ENCODE measurements at places on chromosomes 7 and 10.
A peak's percentile ranks its signal among the peaks of the same experiment; 100 is the strongest.

GRCh38 chr7:144391823-144392255 is 11.7 kb downstream of the NOBOX start:
- DNase-seq: peak; percentile 84

DNA sequence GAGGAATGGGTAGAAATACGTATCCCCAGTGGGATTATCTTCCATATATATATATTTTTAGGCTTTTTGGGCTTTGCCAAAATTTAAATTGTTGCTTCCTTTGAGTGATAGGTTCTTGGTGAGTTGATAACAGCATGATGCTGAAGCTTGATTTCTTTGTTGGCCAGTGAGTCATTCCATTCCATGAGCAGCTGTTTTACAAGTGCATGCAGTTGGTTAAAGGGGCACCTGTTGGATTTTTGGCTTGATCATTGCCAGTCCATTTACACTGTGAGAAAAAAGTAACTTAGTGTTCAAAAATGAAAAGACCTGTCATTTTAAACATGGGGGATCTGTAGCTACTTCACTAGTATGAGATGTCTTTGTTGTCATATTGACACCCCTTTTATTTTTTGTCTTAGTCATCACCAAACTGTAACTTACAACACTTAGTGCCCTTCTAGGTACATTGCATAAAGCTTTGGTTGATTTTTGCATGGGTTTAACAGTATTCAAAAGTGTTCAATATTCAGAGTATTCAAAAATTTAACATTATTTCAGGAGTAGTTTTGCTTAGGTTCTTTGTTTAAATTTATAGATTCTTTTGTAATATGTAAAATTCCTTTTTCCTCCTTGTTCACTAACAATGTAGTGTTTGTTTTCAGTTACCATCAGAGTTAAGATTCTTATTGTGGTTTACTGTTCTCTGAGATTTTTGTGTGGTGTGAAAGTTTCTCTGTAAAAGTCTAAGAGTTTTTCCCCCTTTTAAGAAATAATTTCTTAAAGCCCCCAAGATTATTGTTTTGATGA is 8.8 kb downstream of the AKAP9 start:
- DNase-seq: peak; percentile 61

DNA sequence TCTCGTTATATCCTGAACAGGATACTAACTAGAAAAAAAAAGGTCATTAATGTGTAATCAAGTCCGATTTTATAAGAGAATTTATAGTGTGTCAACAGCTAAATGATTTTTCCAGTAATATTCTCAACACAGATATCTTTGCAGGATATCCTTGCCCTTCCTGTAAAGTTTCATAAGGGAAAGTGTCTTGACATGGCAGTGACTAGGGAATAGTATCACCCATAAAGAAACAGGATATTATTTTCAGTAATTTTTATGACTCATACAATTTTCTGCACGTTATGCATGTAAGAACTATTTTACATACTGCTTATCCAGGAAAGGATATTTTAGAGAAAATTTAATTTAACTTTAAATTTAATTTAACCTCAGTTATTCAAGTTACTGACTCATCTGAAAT is 19.5 kb upstream of the PNLIP start:
- DNase-seq: no peak

DNA sequence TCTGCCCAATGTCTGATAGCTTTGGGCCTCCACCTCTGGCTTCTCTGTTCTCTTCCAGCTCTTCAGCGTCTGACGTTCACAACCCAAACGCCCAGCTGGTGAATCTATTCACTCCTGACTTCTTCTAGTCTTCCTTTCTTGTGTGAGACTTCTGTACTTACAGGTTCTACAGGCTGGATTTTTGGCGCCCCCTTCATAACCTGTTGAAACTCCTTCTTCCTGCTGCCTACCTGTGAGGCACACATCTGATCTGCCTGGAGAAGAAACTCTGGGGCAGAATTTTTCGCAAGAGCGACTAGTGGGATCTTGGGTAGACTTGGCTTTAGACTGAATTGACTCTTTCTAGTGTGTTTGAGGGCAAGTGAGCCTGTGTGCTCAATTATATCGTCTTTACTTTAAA is 249.3 kb downstream of the REEP3 start:
- no peak for DNase-seq

- DNase-seq: no peak
Observed at GRCh38 chr7:127782075-127782474, 130.1 kb downstream of the SND1 start.

DNA sequence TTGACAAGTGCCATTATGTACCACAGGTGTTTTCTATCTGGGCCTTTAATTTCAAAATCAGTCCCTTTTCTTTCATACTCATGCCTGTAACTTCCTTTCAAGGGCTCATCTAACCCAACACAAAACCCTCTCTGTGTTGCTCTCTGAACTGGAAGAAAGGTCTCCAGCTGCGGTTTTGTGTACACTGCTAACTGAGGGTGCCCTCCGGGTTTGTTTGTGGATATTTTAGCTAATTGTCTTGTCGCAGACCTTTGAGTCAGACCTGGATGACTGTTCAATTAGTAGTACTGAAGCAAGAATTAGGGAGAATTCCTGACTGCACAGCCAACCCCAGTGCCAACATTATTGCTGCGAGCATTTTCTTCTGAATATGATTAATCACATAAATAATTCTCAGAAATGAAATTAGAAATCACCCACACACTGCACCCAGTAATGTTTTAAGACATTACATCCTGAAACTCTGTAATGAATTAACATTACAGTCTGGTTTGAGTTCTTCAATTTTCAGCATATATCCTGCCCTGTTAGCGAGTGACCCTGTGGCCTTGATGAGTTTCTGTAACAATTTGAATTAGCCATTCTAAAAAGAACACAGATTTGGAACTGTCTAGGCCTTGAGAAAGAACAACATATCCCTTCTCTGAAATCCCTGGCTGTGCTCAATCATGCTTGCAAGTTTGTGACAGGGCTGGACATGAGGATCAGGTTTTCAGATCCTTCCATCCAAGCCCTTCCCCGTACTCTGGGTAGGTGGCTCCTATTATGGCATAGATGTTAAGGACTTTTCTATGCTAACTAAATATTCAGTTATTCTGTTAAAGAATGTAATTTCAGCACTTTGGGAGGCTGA is 460.1 kb downstream of the PLXDC2 start:
- no peak for DNase-seq

DNA sequence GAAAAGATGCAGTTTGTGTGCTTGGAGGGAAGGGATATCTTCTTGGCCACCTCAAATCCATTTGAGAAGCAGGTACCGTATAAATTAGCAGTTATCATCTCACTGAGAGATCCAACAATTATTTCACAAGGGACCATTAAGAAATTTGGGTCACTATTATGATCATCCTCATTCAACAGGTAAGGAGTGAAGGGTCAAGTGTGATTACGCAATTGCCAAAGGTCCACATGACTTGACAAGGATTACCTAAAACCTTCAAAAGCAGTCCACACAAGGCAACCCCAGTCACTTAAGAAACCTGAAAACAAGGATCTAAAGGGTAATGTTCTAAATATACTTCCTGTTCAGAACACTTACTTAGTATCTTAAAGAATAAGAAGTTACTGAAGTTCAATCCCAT is 27.4 kb downstream of the CCDC6 start:
- no peak for DNase-seq

- DNase-seq: no peak
Observed at GRCh38 chr10:92274071-92274470, 16.8 kb downstream of the CPEB3 start.

- peak; percentile 88 for DNase-seq
Observed at GRCh38 chr7:29035044-29035740, 77.1 kb upstream of the TRIL start.

DNA sequence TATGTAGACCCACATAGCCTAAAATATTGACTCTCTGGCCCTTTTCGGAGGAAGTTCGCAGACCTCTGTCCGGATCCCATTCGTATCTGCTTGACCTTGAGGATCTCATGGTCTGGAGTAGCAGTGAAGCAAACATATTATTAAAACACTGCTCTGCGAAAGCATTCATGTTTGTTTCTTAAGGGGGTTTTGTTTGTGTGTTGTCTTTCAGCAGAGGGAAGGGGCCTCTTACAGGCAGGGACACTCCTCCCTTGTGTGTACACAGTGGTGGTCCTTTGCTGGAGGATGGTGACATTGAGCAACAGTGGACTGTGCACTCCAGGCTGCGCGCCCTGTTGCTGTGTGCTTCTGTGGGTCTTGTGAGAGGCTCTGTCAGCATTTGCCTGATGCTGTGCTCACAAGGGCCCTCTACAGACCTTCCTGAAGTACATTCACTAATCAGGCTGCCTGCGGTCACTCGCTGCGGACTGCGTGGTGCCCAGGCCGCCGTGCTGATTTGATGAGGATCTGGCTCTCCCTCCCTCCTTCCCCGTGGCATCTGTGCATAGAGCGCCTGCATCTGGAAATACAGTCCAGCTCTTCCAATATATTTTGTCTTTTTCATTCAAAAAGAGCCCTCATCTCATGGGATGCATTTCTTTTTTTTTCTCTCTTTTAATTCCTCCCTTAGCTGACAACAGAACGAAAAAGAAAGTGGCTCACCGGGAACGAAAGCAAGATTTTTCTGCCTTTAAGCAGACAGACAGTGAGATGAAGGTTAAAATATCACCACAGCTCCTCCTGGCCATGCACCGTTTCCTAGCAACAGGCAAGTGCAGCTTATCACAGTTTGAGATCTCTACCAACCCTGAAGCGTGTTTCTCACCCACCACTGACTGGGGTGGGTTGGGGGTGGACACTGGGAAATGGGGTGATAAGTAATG is 135.8 kb downstream of the CNNM2 start:
- peak; percentile 30 for DNase-seq

DNA sequence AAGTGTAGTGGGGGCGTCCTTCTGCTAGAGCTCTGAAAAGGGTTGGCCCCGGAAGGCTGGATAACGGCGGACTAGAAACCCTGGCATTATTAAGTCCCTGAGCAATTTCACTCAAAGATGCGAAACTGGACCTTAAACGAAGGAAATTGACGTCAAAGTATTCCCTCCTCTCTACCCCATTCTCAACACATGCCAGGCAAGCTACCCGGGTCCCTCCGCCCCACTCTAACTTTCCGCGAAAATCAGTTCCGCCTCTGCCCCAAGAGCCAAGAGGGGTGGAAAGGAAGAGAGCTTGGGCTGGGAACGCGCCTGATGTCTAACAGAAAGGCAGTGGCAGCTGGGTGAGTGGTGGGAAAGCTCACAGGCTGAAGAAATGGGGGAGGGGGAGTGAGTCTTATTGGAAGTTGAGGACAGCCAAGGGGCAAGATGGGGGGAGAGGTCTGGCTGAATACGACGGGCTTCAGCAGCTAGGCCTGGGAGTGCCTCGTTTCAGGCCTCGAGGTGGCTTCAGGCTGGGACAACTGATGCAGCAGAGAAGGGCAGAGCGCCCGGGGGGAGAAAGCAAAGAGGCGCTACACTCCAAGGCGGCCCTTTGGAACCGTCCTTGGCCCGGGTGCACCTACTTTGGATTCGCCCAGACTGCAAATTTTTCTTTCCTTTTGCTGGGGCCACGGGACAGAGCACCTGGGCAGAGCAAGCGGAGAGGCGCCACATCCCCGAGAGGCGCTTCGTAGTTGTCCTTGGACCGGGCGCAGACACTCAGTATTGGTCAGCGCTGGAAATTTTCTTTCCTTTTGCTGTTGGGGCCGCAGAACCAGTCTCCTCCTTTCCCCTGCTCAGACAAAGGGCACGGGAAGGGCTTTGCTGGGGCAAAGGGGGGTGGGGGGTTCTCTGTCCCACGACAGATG is 2.0 kb upstream of the FEZF1 start:
- DNase-seq: no peak

DNA sequence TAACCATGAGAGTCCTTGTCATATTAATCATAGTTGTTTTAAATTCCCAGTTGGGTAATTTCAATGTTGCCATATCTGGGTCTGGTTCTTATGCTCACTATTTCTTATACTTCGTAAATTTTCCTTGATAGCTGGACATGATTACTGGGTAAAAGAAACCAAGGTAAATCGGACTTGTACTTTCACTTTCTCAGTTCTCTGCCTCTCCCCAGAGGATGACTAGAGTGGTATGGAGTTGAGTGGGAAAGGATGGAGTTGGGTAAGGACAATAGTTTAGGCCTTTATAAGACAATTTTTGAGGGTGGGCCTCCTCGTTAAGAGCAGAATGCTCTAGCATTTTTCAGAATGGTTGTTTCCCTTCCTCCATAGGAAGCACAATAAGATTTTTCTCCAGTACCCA is 106.1 kb downstream of the CRPPA start:
- DNase-seq: no peak

GRCh38 chr7:113197274-113197673 is 78.9 kb upstream of the SMIM30 start:
- DNase-seq: peak; percentile 55

DNA sequence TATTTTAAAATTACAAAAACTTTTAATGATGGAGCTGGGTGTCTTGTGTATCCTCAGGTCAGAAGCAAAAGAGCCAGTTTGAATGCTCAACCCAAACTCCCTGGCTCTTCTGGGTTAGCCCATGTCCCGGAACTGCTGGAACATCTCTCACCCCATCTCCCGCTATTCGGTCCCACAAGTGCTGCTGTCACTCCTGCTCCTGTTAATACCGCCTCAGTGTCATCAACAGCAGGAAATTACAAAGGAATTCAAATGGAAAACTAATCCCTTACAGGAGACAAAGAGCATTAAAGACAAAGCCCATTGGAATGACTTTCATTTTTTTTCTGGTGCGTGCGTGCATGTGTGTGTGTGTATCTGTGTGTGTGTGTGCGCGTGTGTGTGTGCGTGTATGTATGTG is 112.0 kb upstream of the C7orf33 start:
- DNase-seq: no peak

GRCh38 chr7:101671371-101672356 is 42.6 kb upstream of the MYL10 start:
- DNase-seq: no peak

GRCh38 chr10:12445701-12446334 is 96.5 kb downstream of the CAMK1D start:
- DNase-seq: no peak

DNA sequence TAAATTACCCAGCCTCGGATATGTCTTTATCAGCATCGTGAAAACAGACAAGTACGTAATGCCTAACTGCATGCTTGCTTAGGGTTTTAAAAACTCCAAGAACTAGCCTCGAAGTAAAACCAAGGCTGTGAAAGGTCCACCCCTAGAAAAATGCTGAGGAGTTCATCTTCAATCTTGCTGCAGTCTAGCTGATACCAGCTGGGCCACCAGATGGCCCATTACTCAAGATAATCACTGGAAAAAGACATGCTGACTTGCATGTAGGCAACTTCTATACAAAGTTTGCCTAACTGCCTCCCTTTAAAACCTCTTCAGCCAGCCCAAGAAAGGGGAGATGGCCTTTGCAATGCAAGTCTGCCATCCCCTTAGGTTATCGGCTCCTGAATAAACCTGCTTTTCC is 614.1 kb downstream of the GALNT17 start:
- no peak for DNase-seq

DNA sequence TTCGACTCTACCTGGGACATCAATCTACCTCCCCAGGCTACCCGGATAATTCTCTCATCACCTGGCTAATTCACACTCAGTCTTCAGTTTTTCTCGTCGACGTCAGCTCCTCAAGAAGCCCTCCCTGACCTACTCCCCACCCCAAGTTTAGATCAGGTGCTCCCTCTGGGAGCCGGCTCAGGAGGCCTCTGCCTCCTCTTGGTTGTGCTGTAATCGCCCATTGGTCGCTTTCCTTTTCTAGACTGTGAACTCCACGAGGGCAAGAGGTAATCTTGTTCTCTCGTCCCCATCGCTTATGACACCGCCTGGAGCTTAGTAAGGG is 461 bp upstream of the WIPF3 start:
- no peak for DNase-seq

Measured in RKO (cell line).